ENCODE measurements at places on chromosomes 2 and 18.

- no peak for DNase-seq
These were observed at the start of gene MFSD6 for GRCh38 chr2:190407662-190408537. MFSD6 (plus strand) TSS chr2:190408355; CDS start chr2:190436030, 27,675 bp downstream.

DNA sequence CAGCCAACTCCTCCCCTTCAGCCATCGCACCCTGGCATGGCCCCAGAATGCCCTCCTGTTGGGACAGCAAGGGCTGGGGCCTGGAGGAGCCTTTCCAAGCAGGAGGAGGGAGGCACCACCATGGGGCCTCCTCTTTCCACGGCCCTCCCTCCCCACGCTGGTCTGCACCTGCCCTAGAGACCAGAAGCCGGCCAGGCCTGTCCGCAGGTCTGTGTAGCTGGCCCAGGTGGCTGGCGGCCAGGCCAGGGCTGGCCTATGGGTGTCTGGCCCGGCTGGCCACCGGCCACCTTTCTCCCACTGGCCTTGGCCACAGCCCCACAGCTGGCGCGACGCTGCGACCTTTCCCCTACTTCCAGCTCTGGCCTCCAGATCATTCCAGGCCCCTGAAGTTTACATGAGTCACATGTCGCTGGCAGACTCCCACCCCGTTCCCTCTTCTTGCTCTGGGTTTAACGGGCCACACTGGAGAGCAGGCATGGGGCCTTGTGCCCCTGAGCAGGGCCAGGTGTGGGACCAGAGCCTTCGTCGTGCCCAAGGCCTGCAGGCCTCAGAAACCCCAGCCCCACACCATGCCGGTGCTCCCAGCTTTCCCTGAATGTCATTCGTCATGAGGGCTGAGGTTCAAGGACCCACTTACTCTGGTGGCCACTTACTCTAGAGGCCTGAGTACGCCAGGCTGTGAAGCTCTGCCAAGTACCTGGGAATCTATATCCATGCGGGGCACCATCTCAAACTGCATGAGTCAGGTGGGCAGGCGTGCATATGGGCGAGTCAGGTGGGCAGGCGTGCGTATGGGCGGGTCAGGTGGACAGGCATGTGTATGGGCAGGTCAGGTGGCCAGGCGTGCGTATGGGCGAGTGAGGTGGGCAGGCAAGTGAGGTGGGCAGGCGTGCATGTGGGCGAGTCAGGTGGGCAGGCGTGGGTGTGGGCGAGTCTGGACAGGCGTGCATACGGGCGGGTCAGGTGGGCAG is 33.3 kb upstream of the KLF11 start:
- no peak for DNase-seq

DNA sequence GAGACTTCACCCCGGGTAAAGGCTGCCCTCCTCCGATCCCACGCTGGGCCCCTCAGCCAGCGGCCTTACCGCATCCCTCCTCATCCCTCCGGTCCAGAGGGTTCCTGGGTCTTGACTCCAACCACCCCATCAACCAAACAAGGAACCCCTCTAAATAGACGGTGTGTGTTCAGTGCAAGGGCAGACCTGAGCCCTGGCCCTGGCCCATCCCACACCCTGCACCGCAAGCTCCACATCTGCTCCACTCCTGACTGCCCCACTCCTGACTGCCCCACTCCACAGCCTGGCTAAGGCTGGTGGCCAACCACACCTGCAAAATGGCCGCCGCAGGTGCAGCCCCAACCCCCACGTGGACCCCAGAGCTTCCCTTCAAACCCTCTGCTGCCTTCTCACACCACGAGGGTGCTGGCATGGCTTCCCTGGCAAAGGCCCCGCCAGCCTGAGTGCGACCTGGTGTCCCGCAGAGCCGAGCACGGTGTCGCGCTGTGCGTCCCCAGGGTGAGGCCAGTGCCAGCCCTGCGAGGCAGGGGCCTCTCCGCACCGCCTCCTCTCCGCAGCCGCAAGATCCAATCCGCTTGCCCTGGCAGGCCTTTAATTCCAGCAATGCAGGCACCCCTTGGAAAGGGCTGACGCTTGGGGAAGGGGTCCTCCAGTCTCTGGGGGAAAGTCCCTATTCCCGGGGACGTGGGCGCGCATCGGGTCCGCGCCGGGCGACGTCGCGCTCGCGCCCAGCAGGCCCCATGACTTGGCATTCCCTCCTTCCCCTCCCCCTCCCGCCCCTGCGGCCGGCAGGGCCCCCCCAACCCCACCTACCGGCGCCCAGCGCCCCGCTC is 1.5 kb downstream of the KIF1A start:
- no peak for DNase-seq

DNA sequence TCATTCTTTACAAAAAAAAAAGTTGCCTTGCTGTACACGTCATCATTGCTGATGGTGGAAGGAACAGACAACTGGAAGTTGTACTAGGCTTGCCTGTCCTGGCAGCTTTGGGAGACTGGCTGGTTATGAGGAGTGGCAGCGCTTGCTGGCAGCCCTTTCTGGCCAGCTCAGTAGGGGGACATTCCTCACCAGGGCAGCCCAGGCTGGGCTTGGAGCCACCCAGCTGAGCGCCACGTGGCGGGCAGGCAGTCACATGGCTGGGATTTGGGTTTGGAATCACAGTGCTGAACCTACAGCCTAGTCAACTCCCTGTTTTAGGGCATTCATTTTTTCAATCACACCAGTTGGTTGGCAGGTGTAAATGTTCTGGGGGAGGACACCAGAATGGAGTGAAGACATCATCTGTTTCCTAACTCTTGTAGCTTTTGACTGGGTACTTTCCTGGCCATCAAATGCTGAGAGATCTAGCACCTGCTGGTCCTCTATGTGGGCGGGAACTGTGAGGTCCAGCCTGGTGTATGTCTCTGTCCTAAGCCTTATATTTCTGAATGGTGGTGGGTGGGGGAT is 139.3 kb downstream of the SETBP1 start:
- DNase-seq, result no peak

- no peak for DNase-seq
These were observed 57.2 kb downstream of the HS6ST1 start for GRCh38 chr2:128261245-128262128.

GRCh38 chr2:74575320-74575719 is 20.8 kb downstream of the DOK1 start:
- DNase-seq, result no peak

DNA sequence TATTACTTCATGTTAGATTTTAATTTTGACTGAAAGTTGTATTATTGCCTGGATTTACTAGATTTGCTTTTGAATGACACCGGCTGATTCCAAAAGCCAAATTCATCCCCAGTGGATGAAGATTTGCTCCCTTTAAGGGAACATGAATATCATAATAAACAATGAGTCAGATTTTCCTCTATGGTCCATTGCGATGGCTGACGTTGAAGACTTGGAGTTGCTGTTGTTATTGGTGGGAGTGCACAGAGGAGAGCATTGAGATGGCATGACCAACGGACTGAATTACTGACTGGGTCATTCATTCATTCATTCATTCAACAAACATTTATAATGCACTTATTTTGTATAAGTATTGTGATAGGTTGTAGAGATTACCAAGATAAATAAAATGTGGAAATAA is 33.4 kb upstream of the LYPD1 start:
- no peak for DNase-seq

GRCh38 chr2:241177526-241178334 is 10.7 kb upstream of the ANO7 start:
- no peak for DNase-seq

- DNase-seq, result no peak
These were observed 76.4 kb upstream of the CNGA3 start for GRCh38 chr2:98269830-98270229.

- no peak for DNase-seq
These were observed 26.3 kb downstream of the CAB39 start for GRCh38 chr2:230738924-230739323.

GRCh38 chr2:69955029-69955428 is 6.4 kb downstream of the ASPRV1 start:
- no peak for DNase-seq

GRCh38 chr2:15835991-15836688 is 104.2 kb upstream of the MYCN start:
- DNase-seq, result no peak

DNA sequence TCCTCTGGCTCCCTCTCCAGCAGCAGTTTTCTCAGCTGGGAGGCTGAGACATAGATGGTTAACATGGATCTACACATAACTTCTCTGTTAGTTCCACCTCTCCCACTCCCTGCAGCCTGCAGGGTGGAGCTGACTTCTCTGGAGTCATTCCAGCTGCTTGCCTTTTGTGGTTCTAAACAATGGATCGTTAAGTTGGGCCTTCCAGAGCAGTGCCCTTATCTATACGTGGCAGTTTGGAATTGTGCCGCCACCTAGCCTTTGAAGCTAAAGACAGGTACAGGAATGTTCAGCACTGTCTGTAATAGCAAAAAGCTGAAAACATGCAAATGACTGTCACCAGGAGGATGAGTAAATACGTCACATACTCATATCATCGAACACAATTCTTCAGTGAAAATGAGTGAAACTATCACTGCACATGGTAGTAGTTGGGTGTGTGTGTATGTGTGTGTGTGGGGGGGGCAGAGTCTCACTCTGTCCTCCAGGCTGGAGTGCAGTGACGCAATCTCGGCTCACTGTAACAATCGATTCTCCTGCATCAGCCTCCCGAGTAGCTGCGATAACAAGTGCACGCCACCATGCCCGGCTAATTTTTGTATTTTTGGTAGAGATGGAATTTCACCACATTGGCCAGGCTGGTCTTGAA is 50.3 kb downstream of the SH2D6 start:
- no peak for DNase-seq

- DNase-seq, result no peak
These were observed 100.4 kb downstream of the SNTG2 start for GRCh38 chr2:1051075-1051474.

DNA sequence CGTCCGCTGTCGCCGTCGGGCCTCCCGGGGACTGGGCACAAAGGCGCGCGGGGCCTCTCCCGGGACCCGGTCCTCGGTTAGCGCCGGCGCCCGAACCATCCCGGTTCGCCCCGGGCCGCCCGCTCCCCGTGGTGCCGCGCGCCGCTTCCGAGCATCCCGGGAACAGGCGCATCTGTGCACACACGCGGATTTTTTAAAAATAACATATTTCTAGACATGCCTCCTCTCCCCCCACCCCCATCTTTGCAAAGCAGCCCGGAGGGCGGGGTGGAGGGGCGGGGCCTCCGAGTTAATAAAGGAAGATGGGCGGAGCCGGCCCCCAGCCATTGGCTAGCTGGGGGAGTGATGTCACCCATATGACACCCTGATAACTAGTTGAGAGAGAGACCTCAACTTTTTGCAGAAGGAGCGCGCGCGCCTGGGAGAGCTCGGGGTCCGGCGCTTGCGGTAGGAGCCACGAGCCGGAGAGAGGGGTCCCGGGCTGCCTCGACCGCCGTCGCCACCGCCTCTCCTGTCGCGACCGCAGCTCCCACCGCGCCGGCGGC is at the start of gene SOX11:
SOX11 (plus strand) TSS at position 400 of the 545 bp plus-strand sequence. CDS start 338 bp downstream, outside the sequence.
- DNase-seq, result peak; percentile 87

- DNase-seq, result peak; percentile 92
These were observed at the start of gene PDCL3 for GRCh38 chr2:100562613-100563406. PDCL3 (plus strand) TSS chr2:100562993; CDS start chr2:100563068, 75 bp downstream.

- DNase-seq, result no peak
These were observed 123.1 kb downstream of the KYNU start for GRCh38 chr2:143000599-143000998.

GRCh38 chr18:41206341-41206830 is 748.6 kb upstream of the PIK3C3 start:
- no peak for DNase-seq

DNA sequence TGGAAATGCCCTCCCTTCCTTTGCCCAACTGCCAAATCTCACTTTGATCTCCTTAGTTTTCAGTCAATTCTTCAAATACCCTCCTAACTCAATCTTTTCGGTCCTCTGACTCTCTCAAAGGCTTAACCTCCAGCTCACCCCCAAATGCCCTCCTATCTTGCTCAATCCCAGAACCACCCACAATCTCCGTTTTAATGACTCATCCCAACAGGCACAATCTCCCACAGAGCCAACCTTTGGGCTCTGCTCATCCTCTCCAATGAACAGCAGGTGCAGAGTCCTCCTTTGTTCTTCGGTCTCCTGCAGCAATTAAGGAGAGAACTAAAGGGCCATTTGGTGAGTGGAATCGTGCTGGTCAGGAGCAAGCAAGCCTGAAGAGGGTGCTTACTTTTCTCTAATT is 366.1 kb upstream of the CRIM1 start:
- no peak for DNase-seq

DNA sequence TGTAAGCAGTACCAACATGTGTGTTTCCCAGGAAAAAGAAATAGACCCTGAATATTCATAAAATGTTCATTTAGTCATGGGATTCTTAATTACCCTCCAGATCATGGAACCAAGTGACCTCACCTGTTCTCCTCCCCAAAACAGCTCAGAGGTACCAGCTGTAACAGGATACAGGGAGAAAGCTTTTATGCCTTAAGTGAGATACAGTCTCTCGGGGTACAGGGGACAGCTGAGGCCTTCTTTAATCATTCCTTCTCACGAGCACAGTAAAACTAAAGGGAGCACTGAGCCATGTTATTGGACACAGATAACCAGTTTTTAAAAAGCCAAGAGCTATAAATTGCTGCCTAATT is 16.6 kb downstream of the EPHA4 start:
- no peak for DNase-seq

DNA sequence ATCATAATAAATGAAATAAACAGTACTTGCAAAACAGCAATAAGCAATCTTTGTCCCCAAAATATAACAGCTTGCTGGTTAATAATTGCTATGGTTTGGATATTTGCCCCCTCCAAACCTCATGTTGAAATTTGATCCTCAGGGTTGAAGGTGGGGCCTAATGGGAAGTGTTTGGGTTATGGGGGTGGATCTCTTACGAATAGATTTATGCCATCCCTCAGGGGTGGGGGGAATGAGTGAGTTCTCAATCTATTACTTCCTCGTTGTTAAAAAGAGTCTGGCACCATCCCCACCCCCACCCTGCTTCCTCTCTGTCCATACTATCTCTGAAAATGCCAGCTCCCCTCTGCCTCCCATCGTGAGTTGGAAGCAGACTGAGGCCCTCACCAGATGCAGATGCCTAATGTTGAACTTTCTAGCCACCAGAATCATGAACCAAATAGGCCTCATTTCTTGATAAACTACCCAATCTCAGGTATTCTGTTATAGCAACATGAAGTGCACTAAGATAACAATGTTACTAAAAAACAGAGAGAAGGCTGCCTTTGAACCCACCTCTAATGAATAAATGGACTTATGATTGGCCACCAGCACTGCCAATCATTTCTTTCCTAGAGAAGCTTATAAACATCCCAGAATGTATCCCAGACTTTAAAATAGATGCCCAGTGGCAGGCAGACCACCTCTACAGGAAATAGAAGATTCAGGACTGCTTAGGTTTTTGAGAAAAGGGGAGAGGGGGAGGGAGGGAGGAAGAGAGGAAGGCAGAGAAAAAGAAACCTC is 90.1 kb downstream of the ALPK2 start:
- DNase-seq, result no peak

- peak; percentile 39 for DNase-seq
These were observed 928 bp upstream of the FOSL2 start for GRCh38 chr2:28391564-28392296.

GRCh38 chr2:25085761-25086560 is 44.1 kb downstream of the EFR3B start:
- no peak for DNase-seq

DNA sequence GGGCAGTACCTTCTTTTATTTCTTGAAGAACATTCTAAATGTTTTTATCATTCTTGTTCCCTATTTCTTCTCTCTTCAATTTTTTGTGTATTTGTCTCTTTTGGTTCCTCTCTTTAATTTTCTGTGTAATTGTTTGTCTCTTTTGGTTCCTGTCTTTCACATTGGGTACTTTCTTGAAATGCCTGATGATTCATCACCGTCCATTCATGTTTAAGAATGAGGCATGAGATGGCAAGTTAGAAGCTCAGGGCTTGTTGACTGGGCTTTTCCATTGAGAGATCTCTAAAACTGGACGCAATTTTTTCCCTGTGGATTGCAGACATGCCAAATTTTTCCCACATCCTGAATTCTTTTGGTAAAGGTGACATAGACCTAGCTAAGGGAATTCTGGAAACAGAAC is 33.7 kb upstream of the IL1R2 start:
- no peak for DNase-seq

All from T1000 (cell line).